ENCODE measurements at places on chromosomes 3 and 15.

- no peak for DNase-seq
These were observed 69.8 kb downstream of the SQOR start for GRCh38 chr15:45704329-45705249.

DNA sequence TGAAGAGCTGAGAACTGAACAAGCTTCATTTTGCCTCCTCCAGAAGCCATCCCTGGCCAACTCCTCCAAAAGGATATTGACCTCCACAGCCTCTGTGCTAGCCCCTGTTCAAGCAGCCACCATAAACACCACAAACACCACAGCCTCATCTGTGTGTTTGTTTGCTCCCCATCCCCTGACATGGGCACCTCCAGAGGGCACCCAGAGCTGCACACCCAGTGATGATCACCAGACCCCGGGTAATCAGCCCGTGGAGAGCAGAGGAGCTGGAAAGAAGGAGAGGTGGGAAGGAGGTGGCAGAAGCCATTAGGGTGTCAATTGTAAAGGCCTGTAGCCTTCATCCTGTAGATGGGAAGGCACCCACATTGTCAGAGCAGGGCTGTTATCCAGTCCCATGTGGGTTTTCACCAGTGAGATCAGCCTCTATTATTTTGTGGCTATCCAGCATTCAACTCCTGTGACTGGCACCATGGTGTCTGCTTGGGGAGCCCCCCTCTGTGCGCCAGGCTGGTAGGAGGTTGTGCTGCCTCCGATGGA is 6.8 kb upstream of the WNT7A start:
- DNase-seq: no peak

- DNase-seq: no peak
These were observed 7.4 kb upstream of the ZFYVE19 start for GRCh38 chr15:40799523-40799922.

- no peak for DNase-seq
These were observed 2.2 kb upstream of the UROC1 start for GRCh38 chr3:126519506-126520455.
